Cardiac fibroblast (primary cell): ENCODE measurements at places on chromosomes 12 and 14.
A peak's percentile ranks its signal among the peaks of the same experiment; 100 is the strongest.

DNA sequence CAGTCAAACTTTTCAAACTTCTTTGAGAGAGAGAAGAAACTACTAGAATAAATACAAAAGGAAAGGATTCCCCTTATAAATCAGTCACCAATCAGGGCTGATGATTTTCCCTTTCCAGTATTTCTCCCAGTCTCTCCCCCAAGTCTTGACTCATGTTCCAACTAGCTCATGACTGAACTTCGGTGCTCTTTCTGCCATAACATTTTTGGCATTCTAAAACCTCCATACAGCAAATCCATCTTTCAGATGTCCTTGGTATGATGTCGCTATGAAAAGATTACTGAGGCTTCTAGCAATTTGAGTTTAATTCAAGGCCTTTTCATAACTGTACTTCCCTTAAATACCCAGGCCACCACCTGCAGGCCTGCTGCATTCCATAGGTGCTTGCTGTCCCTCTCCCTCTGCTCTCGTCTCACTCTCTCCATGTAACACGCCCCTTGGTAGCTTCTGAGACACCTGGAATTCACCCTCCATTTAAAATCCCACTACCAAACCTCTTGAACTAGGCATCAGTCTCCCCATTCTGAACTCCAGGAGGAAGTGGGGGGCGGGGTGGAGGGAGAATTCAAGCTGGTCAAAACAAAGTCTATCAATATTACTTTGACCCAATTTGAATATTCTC lies 2.4 kb downstream of the PRKD1 start:
- peak; percentile 75 for DNase-seq

DNA sequence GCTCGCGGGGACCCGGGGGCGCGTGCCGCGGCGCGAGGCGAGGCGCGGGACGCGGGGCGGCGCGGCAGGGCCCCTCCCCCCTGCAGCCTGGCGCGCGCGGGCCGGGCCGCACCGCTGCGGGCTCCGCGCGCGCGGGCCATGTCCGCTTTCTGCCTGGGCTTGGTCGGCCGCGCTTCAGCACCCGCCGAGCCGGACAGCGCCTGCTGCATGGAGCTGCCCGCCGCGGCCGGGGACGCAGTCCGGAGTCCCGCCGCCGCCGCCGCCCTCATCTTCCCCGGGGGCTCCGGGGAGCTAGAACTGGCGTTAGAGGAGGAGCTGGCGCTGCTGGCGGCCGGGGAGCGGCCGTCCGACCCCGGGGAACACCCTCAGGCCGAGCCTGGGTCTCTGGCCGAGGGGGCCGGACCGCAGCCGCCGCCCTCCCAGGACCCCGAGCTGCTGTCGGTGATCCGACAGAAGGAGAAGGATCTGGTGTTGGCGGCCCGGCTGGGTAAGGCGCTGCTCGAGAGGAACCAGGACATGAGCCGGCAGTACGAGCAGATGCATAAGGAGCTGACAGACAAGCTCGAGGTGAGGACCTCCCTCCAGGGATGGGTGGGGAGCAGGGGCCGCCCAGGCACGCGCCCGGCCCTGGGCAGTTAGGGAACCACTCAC lies 820 bp downstream of the BICDL1 start:
- DNase-seq: peak; percentile 78

DNA sequence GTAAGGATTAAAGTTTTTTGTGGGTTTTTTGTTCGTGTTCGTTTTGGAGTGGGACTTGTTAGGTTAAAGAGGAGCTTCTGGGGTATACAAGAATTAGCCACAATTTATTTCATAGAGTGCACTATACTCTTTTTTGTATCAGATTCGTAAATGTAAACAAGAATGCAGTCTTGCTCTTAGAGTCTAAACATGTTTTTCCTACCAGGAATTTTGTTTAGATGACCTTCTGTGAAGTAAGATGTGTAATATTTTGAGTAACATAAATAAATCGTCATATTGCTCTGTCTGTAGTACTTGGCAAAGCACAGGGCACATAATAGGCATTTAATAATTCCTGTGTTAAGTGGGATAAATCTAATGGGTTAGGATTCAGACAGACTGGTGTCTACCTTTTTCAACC lies 9.6 kb downstream of the CNOT2 start:
- no peak for DNase-seq

DNA sequence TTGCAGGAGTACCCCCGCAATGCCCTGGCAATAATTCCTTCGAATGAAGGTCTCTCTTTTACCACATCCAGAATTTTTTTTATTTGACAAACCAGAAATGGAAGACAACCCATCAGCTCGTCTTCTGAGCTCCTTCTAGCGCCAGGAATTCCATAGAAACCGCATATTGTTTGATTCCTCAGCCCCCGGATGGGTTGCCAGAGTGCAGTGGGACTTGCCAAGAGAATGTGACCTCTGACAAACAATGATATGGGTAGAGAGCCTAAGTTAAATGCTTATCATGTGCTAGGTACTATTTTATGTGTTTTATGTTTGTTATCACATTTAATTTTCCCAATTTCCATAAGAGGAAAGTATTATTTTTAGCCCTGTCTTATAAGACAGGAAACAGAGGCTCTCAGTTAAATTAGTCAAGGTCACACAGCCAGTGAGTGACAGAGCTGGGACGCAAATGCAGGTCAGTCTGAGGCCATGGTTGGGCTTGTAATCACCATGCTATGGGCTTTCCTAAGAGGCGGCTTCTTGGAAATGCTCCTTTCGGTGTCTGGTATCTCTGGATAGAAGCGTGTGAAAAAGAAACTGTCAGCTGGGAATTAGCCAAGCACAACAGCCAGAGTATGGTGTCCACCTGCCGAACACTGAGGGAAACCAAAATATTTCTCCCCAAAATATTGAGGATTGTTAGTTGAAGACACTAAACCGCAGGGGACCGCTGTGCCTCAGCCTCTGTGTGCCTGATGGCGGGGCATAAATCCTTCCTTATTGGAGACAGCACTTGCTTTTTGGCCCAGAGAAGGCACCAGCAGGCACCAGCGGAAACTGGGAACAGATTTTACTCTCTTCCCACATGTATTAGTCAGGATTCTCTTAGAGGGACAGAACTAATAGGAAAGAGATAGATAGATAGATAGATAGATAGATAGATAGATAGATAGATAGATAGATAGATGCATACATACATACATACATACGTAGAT lies 29.4 kb upstream of the ETFBKMT start:
- DNase-seq: peak; percentile 85

GRCh38 chr12:131251336-131252101 lies 297.8 kb downstream of the ADGRD1 start:
- DNase-seq: no peak

GRCh38 chr12:11968048-11968383 lies 102.7 kb upstream of the BCL2L14 start:
- DNase-seq: no peak

- DNase-seq: no peak
These were observed 216.0 kb upstream of the EEA1 start for GRCh38 chr12:93145086-93145485.

DNA sequence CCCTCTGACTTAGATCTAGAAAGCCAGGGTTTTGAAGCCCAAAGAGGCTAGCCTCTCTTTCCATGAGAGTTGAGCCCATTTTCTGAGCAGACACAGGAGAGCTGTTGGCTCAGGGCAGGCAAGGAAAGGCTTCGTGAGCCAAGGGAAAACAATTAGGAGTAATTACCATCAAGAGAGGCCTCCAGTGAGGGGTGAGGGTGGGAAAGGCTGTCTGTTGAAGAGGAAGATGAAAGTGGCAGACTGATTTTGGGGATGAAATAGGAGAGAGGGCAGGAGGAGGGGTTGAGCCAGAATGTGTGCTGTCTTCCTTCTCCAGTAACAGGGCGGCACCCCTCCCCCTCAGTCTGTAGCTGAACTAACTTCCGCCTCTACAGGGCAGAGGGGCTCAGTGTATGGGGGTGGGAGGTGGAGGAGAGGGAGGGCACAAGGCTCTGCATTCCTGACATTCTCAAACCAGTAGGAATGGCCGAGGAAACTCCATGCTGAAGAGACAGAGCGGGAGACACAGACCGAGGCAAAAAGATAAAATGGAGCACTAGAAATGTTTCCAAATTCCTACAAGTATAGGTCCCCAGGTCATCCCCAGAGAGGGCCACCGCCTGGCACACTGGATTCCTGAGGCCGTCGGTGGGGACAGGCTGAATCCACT lies 33.1 kb upstream of the COL2A1 start:
- DNase-seq: no peak

DNA sequence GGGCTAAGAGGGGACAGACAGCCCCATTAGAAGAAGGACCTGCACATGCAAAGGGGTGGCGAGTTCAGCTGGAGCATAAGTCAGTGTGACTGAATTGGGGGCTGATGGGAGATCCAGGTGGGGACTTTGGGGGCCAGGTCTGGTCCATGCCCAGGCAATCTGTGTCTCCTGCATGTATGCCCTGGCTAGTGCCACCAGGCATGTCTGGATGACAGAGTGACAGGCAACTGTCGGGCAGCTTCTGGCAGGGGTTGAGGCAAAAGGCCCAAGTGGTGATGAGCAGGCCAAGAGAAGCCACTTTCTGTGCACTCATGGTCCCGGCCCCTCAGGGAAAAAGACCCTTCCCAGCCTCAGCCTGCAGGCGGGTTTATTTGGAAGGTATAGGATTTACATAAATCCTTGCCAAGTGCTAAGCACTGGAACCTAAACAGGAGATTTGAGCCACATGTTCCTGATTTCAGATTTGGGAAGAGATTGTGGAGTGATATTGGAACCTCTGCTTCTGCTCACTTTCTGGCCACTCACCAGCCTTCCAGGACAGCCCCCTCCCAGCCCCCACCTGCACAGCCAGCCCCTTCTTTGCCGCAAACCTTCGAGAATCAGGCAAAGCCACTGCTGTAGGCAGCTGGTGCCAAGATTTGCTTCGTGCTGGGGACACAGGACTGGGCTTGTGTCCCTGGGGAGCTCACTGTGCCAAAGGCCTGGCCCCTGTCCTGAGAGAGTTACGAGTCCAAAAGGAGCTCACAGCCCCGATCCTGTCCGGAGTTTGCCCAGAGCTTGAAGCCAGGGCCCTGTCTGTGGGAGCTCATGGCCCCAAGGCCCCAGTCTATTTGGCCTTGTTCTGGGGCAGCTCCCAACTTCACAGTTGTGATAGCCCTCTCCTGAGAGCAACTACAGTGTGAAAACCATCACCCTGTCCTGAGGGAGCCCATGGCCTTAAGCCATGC lies 232.5 kb upstream of the RTL1 start:
- no peak for DNase-seq

GRCh38 chr12:57142727-57143126 lies 4.7 kb downstream of the LRP1-AS start:
- no peak for DNase-seq

DNA sequence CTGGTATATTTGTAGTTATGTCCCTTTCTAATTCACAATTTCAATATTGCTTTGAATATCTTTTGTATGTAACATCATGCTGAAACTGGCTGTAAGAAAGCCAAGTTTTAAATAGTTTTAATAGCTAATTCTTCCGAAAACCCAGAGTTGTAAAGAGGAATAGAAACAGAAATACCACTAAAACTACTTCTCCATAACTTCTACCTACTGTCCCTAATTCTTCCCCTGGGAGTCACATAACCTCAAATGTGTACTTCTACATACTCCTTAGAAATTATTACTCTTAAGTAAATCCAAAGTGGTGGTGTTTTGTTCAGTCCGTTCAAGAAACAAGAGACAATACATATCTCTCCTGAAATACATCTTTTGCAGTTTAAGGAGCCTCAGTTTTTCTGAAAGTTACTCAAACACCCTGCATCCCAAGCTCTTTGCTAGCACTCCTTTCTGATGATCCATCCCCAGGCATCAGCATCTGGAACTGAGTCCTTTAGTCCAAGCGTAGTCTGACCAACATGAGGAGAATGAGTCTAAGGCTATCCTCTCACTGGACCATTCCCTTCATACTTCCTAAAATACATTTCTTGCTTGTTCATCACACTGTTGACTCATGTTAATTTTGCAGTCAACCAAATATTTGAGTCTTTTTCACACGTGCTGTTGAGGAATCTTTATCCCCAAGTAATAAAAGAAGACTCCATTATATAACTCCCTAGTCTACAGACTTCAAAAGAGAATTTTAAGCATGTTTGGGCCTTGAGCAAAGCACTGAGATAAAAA lies 214.3 kb upstream of the NUDT4 start:
- DNase-seq: peak; percentile 72

GRCh38 chr14:36511981-36512584 lies 7.9 kb downstream of the NKX2-1 start:
- no peak for DNase-seq

- DNase-seq: no peak
These were observed 3.5 kb upstream of the CSRNP2 start for GRCh38 chr12:51086933-51087332.

DNA sequence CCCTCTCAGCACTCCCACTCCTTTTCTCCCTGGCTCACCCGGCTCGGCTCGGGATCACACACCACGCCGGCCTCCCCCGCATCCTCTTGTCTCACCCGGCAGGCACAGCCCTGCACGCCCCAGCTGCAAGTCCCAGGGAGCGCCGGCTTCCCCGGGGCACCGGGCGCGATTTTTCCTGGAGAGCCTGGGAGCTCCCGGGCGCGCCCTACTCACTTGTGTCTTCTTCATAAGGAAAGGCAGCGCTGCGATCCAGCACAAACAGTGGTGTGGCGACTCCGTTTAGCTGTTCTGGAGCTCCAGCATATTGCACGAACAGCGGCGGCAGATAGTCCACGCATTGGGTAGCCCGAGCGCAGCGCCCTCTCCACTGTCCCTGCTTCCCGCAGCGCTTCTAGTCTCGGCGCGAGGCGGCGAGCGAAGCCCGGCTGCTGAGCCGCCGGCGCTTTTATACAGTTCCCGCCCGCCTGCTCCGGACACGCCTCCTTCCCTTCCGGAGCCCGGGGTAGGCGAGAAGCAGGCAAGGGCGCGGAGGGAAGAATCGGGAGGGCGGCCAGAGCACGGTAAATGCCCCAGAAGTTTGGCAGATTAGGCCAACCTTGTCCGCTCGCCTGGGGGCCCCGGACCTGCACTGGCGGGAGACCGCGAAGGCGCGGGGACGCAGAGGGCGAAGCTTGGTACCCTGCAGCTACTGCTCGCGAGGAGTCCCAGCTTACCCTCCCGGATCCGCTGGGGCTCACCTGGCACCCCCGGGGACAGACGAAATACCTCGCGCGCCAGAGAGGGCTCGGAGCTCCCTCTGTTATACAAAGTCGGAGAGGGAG lies at the start of gene KITLG:
TSS of gene KITLG (minus strand) at position 421 of the 821 bp plus-strand sequence. CDS start at position 228, 193 bp downstream.
- peak; percentile 91 for DNase-seq

- DNase-seq: no peak
These were observed 216.2 kb upstream of the ABCD2 start for GRCh38 chr12:39835517-39836489.

DNA sequence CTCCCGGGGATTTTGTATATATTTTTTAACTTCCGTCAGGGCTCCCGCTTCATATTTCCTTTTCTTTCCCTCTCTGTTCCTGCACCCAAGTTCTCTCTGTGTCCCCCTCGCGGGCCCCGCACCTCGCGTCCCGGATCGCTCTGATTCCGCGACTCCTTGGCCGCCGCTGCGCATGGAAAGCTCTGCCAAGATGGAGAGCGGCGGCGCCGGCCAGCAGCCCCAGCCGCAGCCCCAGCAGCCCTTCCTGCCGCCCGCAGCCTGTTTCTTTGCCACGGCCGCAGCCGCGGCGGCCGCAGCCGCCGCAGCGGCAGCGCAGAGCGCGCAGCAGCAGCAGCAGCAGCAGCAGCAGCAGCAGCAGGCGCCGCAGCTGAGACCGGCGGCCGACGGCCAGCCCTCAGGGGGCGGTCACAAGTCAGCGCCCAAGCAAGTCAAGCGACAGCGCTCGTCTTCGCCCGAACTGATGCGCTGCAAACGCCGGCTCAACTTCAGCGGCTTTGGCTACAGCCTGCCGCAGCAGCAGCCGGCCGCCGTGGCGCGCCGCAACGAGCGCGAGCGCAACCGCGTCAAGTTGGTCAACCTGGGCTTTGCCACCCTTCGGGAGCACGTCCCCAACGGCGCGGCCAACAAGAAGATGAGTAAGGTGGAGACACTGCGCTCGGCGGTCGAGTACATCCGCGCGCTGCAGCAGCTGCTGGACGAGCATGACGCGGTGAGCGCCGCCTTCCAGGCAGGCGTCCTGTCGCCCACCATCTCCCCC lies 777 bp downstream of the ASCL1 start:
- peak; percentile 38 for DNase-seq
